Myocyte (in vitro differentiated cells): ENCODE measurements at places on chromosomes 2 and 18. TPM values are rescaled to one million over a fixed set of nuclear protein-coding genes. Genes with fewer than 3 reads are reported as not detected.

The YPEL5 gene
- total RNA-seq = 96.0 and 107 TPM in 2 replicates

DNA sequence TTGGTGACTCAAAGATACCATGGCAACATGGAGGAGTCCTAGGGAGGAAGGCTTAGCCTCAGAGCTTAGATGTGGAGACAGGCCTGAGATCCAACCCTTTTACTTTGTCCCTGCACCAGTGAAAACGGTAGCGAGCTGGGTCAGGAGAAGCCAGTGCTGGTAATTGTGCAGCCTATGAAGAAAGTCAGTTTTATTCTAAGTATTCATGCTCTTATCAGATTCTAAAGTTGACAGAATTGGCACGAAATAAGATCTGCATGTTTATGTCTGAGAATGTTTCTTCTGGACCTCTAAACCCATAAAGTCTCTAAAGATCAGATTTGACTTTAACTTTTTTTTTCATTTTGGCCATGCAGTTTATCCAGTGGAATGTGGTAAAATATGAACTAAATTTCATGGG, 93.8 kb downstream of the SCG2 start:
- DNase-seq = no peak

DNA sequence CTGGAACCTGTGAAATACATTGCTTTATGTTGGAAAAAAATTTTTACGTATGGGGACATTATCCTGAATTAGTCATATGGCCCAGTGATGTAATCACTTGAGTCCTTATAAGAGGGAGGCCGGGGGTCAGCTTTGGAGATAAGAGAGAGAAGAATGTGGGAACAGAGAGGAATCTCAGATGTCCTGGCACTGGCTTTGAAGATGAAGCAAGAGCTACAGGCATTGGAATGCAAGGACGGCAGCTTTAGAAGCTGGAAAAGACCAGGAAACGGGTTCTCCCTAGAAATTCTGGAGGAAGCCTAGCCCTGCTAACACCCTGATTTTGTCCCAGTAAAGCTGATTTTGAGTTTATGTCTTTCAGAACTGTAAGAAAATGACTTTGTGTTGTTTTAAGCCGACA, 1129.9 kb upstream of the GYPC start:
- no peak for DNase-seq

DNA sequence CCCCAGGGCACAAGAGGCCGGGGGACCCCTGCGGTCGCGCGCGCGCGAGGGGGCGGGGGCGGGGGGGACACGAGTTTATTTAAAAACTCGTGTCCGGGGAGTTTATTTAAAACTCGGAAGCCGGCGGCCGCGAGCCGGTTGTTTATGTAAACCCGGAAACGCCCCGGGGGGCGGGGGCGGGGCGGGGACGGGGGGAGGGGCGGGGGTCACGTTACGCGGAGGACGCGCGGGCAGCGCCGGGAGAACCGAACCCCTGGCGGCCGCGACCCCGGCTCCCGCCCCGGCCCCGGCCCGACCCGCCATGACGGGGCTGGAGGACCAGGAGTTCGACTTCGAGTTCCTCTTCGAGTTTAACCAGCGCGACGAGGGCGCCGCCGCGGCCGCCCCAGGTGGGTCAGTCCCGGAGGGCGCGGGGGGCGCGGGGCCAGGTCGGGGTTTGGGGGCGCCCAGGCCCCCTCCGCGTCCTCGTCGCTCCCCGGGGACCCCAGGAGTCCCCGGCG, 4.4 kb downstream of the NFATC1 start:
- peak; percentile 37 for DNase-seq
